ENCODE measurements at places on chromosomes 2 and 18. TPM values are rescaled to one million over a fixed set of nuclear protein-coding genes. Genes with fewer than 3 reads are reported as not detected.

DNA sequence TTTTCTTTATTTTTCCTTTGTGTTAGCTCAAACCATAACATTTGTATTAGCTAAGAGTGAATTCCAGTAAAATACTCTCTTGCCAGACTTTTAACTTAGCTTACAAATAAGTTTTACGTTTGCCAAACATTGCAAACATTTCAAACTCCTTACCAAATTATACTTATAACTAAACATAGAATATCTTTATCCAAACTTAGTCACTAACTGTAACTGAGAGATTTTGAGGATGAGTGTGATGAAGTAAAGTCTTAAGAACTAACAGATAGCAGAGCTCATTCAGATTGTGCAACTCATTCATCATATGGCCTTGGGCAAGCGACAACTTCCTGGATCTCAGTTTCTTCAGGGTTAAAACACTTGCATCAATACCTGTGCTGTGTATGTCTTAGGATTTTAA lies 533.7 kb downstream of the TDRD15 start:
- H3K27me3 ChIP-seq: no peaks in the 10 kb centered on the region
- no peaks in the 10 kb centered on the region for H3K4me1 ChIP-seq
- no peaks in the 10 kb centered on the region for H3K36me3 ChIP-seq

The WNT10A gene
- total RNA-seq: 0.59 TPM

GRCh38 chr18:3234457-3234856 lies 13.1 kb upstream of the MYL12A start:
- H3K27me3 ChIP-seq: no peaks in the 10 kb centered on the region
- no peak overlapping the region for H3K27ac ChIP-seq
- H3K36me3 ChIP-seq: no peaks in the 10 kb centered on the region
- DNase-seq: no peak
- H3K4me3 ChIP-seq: no peak overlapping the region
- no peaks in the 10 kb centered on the region for H3K4me1 ChIP-seq

GRCh38 chr2:189633392-189633811 lies 27.9 kb upstream of the ASNSD1 start:
- H3K27me3 ChIP-seq: no peaks in the 10 kb centered on the region
- no peaks in the 10 kb centered on the region for H3K4me1 ChIP-seq
- H3K36me3 ChIP-seq: no peaks in the 10 kb centered on the region
- no peak overlapping the region for H3K4me3 ChIP-seq
- DNase-seq: no peak

- DNase-seq: no peak
- H3K27ac ChIP-seq: no peak overlapping the region
- H3K36me3 ChIP-seq: no peaks in the 10 kb centered on the region
- H3K4me1 ChIP-seq: peaks cover 8% of the 10 kb centered on the region
- H3K27me3 ChIP-seq: no peaks in the 10 kb centered on the region
Measured at GRCh38 chr2:170409164-170409535, 231.2 kb downstream of the MYO3B start.

GRCh38 chr2:25651066-25651465 lies 22.3 kb downstream of the DTNB start:
- H3K27ac ChIP-seq: no peak overlapping the region
- no peaks in the 10 kb centered on the region for H3K4me1 ChIP-seq
- no peaks in the 10 kb centered on the region for H3K27me3 ChIP-seq
- H3K4me3 ChIP-seq: no peak overlapping the region
- no peak for DNase-seq

The EGR4 gene
- not detected for total RNA-seq

GRCh38 chr18:44958455-44958854 lies 277.8 kb downstream of the SETBP1 start:
- no peak overlapping the region for H3K27ac ChIP-seq
- DNase-seq: no peak
- H3K36me3 ChIP-seq: no peaks in the 10 kb centered on the region
- no peaks in the 10 kb centered on the region for H3K4me1 ChIP-seq

DNA sequence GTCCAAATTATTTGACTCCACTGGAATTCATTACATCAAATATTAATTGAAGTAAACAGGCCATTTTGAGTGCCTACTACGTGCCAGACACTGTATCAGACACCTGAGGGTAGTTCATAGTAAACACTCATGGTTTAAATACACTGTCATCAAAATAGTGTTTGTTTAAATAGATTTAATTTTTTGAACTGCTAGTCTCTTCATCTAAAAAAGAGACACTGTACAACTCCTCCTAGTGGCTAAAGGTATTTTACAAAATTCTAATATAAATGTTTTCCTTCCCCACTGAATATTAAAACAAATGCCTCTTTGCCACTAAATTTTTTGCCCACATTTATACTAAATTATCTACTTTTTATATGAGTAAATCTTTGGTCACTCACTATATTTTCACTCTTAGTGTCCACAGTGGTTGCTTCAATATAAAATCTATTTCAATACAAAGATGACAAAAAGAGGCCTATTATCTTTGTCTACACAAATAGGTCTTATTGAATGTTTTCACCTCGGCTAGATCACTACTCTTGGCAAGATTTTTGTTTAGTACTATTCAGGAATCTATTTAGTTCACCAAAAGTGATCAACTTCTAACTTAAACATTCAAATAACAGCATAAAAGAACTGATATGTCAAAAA lies 122.1 kb downstream of the TMEM247 start:
- H3K27me3 ChIP-seq: no peaks in the 10 kb centered on the region
- no peaks in the 10 kb centered on the region for H3K4me1 ChIP-seq
- H3K36me3 ChIP-seq: no peaks in the 10 kb centered on the region
- no peak for DNase-seq

The FSHR gene
- total RNA-seq: not detected

DNA sequence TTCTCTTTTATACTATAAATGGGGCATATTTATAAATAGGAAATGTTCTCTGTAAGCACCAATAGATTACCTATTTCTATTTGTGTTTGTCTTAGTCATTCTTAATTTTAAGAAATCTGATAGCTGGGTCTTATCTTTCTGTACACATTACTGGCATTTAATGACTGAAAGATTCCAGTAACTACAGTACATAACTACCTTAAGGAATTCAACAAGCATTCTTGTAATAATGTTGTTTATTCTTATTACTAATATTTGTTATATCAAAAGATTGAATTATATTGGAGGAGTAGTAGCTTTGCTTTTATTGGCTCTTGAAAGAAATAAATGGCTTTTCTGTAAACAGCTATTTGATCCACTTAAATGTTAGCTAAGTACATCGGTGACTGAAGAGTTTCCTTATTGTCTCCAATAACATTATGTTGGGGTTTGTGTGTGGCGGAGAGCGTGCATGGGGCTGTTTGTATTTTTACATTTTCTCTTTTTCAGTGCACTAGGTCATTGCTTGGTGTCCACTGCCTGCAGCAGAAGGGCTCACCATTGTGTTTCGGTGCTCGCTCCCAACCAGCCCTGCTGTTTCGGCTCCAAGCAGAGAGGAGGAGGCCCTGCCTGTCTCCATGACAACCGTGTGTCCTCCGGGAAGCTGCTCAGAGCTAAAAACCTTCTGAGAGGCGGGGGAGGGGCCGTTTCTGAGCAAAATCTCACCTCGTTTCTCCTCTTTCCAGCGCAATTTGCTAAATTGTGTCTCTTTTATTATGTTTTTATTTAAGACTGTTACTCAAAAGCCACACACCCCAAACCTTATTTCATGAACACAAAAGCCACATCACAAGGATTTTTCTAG lies 112.5 kb upstream of the SLC38A11 start:
- H3K27ac ChIP-seq: no peak overlapping the region
- H3K4me1 ChIP-seq: peaks cover 6% of the 10 kb centered on the region
- peak; percentile 31 for DNase-seq

The KCNJ3 gene
- total RNA-seq: not detected

- no peak overlapping the region for H3K4me3 ChIP-seq
- no peaks in the 10 kb centered on the region for H3K36me3 ChIP-seq
- no peaks in the 10 kb centered on the region for H3K27me3 ChIP-seq
- peak overlapping the region; percentile 29 for H3K27ac ChIP-seq
Measured at GRCh38 chr2:11128243-11128951, 26.9 kb upstream of the SLC66A3 start.

The HTR2B gene
- total RNA-seq: 0.33 TPM

The HOXD8 gene
- 0.43 TPM for total RNA-seq

GRCh38 chr2:136818839-136819238 lies 53.5 kb downstream of the THSD7B start:
- no peaks in the 10 kb centered on the region for H3K27me3 ChIP-seq
- H3K36me3 ChIP-seq: no peaks in the 10 kb centered on the region
- DNase-seq: no peak
- no peak overlapping the region for H3K4me3 ChIP-seq
- no peaks in the 10 kb centered on the region for H3K4me1 ChIP-seq
- H3K27ac ChIP-seq: no peak overlapping the region

The ADRA2B gene
- total RNA-seq: 0.39 TPM

DNA sequence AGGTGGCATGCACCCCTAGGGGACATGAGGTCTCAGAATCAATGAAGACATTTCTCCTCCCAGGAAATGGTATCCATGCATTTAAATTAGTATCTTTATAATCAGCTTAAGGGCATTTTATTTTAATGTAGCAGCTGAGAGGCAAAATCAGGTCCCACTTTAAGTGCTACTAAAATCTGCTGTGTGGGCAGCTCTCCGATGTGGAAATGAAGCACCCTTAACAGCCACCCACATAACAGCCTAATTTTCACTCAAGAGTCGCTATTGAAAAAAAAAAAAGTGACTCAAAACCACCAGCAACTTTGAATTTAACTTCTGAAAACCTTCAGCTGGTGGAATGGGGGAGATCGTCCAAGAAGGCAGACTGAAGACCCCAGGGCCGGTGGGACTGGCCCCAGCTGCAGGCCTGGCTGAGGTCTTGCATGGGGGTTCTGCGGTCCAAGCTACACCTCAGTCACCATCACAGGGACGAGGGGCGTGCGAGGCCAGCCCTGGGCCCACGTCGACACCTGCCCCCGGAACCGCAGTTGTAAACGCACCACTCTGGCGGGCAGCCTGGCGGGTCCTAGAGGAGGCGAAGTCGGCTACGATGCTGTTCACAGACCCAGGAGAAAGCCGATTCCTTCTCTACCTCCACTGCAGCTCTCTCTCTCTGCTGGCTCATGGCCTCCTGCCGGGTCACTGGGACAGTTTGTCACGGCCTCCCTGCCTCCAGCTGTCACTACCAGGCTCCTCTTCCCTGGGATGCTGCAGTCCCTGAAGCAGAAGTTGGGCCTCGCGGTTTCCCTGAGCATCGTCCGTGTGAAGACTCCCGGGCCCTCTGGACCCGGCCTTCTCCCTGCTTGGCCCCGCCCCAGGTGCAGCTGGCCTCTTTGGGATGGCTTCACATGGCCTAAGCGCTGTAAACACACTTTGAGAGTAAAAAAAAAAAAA lies 111.9 kb downstream of the KCNF1 start:
- no peaks in the 10 kb centered on the region for H3K36me3 ChIP-seq
- peak; percentile 76 for DNase-seq
- H3K27ac ChIP-seq: no peak overlapping the region
- H3K4me3 ChIP-seq: no peak overlapping the region

DNA sequence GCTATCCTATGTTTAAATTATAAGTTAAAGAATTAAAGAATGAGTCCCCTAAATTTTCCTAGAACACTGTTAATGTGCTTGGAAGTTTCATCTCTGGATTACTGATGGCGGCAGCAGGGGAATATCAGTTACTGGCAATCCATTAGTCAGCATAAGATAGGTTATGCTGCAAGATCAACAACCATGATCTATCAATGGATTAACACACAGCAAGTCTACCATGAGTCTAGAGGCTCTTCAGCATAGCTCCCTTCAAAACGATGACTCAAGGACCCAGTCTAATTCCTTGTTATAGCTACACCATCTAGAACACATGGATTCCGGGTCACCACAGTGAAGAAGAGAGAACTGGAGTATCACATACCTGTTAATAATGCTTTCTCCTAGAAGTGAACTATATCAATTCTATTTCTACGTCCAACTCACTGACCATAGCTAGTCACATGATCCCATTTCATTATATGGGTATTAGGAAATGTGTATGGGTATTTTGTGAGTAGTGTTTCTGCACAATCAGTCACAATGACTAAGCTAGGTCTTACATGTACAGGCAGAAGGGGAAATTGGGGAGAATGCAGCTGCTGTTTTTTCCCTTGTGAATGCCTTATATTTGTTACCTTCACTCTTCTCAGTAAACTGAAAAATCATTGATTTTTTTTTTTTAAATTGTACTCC lies 108.3 kb upstream of the MAPRE2 start:
- no peaks in the 10 kb centered on the region for H3K4me1 ChIP-seq
- H3K36me3 ChIP-seq: no peaks in the 10 kb centered on the region

The LYG1 gene
- total RNA-seq: not detected

The RESP18 gene
- total RNA-seq: not detected

DNA sequence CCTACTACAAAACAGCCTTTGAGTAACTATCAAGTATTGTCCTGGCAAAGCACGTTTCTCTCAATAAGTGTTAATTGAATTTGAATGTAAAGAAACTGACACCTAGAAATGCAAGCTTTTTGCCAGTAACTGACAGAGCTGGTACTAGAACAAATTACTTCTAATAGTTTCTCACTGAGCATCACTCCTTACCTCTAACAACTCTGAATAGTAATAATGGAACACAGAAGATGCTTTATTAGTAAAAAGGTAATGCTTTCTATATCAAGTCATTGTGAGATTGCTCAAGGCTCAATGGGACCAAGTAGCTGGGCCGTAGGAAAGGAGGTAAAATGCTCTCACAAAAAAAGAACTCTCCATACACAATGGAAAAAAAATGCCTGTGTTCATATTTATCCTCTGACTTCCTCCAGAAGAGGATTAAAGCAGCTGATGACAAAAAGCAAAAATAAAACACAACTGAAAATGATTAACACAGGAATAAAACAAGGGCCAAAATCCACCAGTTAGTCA lies 11.8 kb downstream of the RASGRP3 start:
- H3K36me3 ChIP-seq: no peaks in the 10 kb centered on the region
- no peaks in the 10 kb centered on the region for H3K27me3 ChIP-seq
- no peak overlapping the region for H3K4me3 ChIP-seq

DNA sequence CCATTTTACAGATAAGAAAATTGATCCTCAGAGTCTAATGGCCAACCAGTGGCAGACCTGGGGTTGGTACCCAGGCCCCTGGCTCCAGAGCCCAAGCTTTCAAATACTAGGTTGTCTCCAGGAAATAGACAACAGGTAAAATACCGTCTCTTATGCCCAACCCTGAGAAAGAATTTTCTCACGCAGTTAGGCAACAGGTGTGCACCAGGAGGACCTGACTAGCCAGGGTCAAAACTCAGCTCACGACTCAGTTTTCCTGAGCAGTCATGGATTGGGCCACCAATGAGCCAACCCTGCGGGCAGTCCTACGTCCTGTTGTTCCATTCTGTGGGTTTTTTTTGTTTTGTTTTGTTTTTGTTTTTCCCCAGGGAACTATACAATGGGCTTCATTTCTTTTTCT lies 13.5 kb downstream of the TRIB2 start:
- DNase-seq: no peak
- H3K27ac ChIP-seq: no peak overlapping the region
- H3K4me1 ChIP-seq: peaks cover 79% of the 10 kb centered on the region
- no peak overlapping the region for H3K4me3 ChIP-seq

The TMEM37 gene
- total RNA-seq: 16.7 TPM

GRCh38 chr2:194514281-194514680 lies 1142.7 kb upstream of the SLC39A10 start:
- no peak for DNase-seq
- no peaks in the 10 kb centered on the region for H3K4me1 ChIP-seq
- H3K27ac ChIP-seq: no peak overlapping the region

The TGFA gene
- 12.2 TPM for total RNA-seq

The THUMPD2 gene
- total RNA-seq: 43.0 TPM

The MC5R gene
- total RNA-seq: not detected

GRCh38 chr2:177419274-177419673 lies 26.7 kb downstream of the AGPS start:
- no peak overlapping the region for H3K27ac ChIP-seq
- H3K4me3 ChIP-seq: no peak overlapping the region
- no peak for DNase-seq
- no peaks in the 10 kb centered on the region for H3K27me3 ChIP-seq

The POLR1A gene
- 22.1 TPM for total RNA-seq
